HL-60 (cell line): ENCODE measurements at places on chromosomes 5 and 9.

- no peak for DNase-seq
Observed at GRCh38 chr5:67100301-67100700, 96.3 kb downstream of the CD180 start.

DNA sequence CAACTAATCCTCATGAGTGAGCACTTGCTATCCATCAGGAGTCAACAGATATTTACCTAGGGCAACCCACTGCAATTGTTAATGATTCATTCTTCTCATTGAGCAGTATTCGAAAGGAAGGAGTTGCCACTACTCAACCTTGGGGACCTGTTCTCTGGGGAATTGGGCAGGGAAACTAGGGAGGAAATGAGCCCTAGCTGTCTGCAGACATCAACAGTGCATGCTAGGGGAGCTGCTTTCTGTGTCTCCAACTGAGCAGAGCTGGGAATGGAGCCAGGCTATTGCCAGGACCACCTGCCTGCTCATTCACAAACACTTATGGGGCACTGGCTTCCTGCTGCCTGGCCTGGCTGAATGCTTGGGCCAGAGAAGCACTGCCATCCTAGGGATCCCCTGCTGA is 183.4 kb downstream of the TMEM38B start:
- DNase-seq = no peak

GRCh38 chr9:129434187-129434586 is 186.7 kb downstream of the C9orf50 start:
- DNase-seq = no peak

GRCh38 chr5:98770911-98771322 is 2.5 kb upstream of the RGMB start:
- DNase-seq = no peak

GRCh38 chr5:179217956-179218942 is 127.0 kb downstream of the ADAMTS2 start:
- no peak for DNase-seq

DNA sequence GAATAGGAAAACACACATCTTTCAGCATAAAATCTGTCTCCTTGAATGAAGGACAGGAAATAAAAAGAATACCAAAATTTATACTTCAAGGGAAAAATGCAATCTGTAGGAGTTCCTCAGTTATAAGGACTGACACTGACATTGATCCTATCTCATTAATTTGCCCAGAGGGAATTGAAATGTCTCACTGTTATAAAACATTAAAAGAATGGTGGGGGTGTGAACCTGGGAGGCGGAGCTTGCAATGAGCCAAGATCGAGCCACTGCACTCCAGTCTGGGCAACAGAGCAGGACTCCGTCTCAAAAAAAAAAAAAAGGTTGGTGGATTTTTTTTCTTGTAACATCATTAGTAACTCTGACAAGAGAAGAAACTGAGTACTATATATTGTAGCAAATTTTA is 60.8 kb downstream of the TTLL11 start:
- no peak for DNase-seq

GRCh38 chr5:343461-344401 is 22.2 kb downstream of the AHRR start:
- DNase-seq = peak; percentile 64

GRCh38 chr5:171201310-171201709 is 107.7 kb upstream of the TLX3 start:
- DNase-seq = no peak

DNA sequence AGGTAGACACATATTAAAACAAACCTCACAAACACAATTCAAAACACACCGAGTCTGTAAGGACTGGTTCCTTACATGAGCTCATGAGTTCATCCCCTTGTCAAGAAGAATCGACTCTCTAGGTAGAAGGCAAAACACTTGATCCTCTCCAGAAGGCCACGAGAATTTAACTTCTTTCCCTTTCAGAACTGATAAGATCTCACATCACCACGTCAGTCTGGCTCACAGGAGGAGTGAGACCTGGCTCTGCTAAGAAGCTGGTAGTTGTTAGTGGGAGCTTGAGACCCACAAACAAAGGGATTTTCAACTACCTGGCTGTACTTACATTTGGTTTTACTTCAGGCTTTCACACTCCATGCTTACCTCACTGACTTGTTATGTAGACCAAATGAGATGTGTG is 459.2 kb downstream of the ARHGEF28 start:
- DNase-seq = no peak

DNA sequence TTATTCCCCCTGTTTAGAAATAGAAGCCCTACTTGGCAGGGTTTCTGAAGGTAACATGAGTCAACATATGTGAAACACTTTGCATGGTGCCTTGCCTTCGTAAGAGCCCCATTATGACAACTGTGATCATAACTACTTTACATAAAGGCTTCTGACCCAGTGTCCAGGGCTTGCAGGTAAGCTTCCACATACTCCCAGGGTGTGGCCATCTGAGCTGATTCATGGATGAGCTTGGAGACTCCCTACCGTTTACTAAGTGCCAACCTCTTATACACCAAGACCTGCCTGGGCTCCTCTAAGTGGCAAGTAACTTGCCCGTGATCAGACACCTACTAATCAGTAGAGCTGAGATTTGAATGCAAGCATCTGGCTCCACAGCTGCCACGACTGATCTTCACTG is 62.8 kb upstream of the C5orf58 start:
- DNase-seq = no peak

GRCh38 chr9:95349091-95350038 is 31.9 kb upstream of the FANCC start:
- no peak for DNase-seq

DNA sequence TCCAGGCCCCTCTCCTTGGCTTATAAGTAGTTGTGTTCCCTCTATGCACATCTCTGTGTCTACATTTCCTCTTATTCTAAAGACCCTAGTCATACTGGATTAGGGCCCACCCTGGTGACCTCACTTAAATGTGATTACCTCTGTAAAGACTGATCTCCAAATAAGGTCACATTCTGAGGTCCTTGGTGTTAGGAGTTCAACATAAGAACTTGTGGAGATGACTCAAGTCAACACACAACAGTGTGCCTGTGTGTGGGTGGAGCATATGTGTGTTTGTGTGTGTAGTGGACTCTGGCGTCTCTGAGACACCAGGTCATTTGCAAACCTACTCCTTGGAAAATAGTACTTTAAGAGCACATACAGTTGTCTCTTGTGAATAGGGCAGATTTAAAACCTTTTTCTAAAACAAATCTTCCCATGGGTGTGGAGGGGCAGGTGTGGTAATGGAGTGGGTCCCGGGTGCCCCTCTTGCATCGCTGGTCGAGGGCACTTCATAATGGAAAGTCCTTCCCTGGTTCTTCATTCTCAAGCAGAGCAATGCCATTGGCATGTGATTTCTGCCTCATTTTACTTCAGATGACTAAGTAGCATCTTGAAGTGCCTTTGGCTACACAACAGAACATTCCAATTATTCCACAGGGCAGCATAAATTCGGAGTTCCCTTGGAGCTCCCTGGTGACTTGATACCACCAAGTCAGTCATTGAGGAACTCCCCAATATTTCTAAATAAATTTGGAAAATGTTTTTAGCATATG is 84.4 kb downstream of the C9orf152 start:
- DNase-seq = no peak

DNA sequence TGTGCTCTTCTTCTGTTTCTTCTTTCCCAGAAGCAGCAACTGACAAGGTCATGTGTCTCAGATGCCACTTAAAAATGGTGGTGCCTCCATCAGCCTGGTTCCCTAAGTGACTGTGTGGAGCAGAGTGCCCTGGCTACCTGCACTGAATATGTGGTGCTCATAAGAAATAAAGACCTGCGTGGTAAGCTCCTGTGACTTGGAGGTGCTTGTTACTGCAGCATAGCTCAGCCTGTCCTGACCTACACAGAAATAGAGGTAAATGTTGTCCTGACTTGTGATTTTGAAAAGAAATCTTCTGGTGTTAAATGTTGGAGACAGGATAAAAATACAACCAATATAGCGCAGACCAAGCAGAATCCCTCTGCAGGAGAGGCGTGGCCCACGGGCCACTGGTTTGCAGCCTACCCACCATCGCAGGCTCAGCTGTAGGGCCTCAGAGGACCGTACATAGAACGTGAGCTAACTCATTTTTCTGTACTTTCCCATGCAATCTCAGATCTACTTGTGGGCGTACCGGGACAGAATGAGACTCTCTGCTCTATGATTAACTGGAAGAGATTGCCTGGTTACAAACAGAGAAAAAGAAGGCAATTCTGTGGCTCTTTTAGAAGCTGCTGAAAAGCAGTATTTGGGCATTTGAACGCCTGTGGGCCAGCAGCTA is 79.4 kb upstream of the UNC5A start:
- DNase-seq = no peak

- DNase-seq = no peak
Observed at GRCh38 chr5:149913436-149914419, 30.9 kb downstream of the PDE6A start.

GRCh38 chr5:139668064-139668880 is 20.1 kb downstream of the CXXC5 start:
- DNase-seq = peak; percentile 13

- DNase-seq = no peak
Observed at GRCh38 chr9:4148231-4148561, 151.7 kb downstream of the GLIS3 start.

DNA sequence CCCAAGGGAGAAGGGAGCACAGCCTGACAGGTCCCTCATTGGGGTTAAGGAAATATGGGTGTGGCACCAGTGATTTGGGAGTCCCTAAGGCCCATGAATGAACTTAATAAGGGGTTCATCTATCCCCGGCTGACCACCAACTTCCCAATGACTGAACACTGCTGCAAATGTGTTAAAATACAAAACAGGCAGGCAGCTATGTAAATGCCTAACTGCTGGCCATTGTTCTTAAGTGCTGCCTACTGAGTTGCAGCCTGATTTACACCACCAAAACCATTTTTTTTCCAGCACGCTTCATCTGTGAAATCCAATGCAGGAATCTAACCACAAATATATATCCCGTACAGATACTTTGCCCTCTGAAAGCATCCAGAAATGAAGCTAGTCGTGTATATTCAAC is 478.5 kb downstream of the PTPRD start:
- DNase-seq = no peak

GRCh38 chr5:16916262-16916878 is 19.7 kb downstream of the MYO10 start:
- DNase-seq = no peak

DNA sequence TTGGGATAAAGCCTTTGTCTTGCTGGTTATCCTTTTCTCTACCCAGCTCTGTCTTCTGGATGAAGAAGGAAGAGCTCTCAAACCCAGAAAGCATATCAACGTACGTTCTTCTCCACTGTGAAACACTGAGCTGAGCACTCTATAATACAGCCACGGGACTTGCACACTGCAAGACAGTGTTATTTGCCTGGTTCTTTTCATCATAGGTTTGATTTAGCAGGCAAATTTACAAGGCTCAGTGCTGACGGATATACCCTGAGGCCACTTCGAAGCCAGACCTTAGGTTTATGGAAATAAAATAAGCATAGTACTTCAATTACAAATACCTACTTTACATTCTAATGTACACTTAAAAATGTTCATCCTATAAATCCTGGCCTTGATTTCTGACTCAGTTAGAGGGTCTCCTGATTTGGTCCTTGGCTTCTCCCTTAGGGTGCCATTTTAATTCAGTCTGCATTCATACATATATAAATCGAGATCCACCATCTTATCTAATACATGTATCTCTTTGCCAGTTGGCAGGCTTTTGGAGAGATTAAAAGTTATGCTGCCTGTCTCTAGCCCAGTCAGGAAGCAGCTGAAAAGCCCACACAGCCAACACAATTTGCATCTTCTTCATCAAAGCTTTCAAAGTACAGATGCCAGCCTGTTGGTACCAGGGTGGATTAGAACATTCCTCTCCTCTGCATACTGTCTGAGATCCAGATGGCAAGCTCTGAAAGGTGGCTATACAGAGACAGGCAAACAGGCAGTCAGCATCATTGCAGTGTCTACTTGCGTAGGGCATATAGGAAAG is 194.4 kb downstream of the DEPDC1B start:
- DNase-seq = no peak

- DNase-seq = no peak
Observed at GRCh38 chr5:142654578-142655058, 31.3 kb downstream of the FGF1 start.
